ENCODE measurements at places on chromosomes 7 and 10.

- DNase-seq, result no peak
Observed at GRCh38 chr7:120743128-120743527, 114.8 kb downstream of the TSPAN12 start.

DNA sequence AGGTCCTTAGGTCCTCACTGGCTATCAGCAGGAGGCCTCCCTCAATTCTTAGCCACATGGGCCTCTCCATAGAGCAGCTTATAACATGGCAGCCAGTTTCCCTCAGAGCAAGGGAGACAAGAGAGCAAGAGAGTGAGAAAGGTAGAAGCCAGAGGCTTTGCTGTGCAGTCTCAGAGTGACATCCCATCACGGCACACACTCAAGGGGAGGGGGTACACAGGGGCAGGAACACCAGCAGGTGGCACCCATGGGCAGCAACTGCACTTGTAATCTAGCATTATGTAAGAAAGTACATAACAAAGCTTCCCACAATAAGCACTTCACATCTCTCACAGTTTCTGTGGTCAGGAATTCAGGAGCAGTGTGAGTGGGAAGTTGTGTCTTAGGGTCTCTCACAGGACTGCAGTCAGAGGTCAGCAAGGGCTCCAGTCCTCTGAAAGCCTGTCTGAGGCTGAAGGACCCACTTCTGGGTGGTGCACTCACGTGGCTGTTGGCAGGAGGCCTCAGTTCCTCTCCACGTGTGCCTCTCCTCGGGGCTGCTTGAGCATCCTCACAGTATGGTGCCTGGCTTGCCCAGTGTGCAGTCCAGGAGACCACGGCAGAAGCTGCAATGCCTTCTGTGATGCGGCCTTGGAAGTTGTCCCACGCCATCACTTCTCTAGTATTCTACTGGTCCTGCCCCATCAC lies 159.4 kb downstream of the OAT start:
- no peak for DNase-seq

- no peak for DNase-seq
Observed at GRCh38 chr10:130382031-130382430, 245.8 kb downstream of the GLRX3 start.

DNA sequence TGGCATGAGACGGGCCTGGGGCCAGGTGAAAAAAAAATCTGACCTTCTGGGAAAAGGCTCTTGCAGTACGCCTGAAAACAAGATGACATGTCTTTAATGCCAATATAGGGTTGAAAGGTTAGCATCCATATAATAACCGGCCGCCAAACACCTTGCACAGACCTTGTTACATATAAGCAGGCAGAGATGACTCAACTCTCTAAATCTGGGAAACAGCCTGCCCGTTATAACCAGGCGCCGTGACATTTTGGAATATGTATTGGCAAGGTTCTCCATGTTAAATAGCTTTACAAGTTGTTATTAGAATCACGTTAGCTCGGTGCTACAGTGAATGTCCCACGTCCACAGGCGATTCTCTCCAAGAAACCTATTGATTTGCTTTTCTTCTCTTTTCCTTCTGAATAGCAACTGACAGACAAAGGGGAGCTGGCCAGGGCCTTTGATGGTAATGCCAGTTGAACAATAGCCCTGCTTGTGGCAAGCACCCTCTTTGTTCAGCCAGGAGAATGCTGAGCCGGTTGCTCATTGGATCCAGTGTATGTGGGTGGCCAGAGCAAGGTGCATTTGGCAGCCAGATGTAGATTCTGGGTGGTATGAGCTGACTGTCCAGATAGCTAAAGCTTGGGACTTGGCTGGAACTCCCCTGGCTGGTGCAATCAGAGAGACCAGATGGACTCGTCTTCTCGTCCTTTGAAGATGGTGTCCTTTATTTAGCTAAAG lies 80.1 kb upstream of the AUTS2 start:
- peak; percentile 12 for DNase-seq

GRCh38 chr10:45442662-45443061 lies 68.6 kb downstream of the ALOX5 start:
- no peak for DNase-seq

DNA sequence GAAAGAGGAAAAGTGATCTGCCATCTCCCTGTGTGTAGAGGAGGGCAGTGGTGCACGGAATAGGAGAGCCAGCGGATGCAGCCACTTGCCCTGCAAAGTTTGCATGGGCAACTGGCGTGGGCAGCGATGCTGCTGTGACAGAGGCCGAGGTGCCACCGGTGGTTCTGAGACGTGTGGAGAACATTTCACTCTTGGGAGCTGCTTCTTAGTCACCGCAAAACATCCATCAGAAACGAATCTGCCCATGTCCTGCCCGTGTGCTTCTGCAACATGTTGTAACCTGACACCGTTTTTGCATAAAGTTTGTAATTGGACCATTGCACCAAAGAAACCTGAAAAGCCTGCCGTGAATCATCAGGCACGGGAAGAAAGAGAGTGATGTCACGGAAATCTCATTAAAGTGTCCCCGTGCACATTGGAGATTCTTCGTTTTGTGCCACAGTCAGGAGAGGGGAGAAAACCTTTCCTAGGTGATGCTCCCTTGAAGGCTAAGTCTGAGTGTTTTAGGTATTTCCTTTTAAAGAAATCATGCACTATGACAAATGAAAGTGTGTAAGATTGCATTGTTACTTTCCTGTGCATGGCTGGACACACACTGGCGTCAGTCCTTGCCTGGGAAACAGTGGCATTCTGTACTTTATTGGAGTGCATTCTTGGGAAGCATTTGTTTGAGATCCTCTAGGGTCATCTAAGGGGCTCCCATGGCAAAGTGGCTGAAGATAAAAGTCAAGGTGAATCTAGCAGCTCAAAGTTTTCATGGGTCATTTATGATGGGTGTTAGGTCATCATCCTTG lies 302.6 kb downstream of the KLF6 start:
- no peak for DNase-seq

GRCh38 chr7:148622887-148623585 lies 32.5 kb downstream of the C7orf33 start:
- peak; percentile 77 for DNase-seq

DNA sequence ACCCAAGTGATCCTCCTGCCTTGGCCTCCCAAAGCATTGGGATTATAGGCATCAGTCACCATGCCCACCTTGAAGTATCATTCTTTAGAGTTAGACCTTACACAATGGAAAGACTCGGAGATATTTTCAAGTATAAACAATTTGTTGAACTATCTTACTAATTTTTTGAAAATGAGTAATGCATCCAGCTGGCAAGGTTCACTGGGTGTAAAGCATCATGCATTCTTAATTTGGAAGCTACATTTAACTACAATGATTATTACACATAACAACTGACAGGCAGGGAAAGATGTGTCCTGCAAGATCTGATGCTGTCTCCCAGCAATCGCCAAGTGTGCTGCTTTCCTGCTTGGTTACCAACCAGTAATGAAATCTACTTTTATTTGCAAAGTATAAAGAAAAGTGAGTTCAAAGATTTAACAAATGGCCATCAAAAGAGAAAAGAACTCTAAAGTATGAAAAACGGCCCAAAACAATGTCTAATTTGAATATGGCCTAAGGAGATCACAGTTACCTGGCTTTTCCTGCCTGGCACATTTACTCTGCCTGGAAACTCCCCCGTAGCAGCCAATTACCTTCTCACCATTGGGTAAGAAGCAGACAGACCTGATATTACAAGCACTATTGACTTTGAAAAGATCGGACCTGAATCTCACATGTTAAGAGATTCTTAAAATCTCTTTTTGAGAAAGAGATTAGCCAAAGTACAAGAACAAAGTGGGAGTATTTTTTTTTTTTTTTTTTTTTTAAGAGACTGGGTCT lies 59.3 kb upstream of the NMT2 start:
- DNase-seq, result no peak

DNA sequence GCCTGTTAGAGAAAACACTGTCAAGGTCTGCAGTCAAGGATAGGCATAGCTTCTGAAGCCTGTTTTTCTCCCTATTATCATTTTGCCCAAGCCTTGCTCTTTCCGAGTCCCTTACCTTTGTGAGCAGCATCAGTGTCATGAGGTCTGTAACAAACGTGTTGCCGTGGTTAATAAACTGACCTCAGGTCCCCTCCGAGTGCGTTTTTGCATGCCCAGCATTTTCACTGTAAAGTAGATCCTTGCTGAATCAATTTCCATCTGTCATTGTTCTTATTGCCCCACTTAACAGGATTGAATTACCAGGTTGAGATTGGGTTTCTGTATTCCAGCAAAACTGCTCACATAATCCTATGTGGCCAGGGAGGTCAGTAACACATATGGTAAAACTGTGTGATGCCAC lies 110.3 kb downstream of the ZNF248 start:
- DNase-seq, result no peak

DNA sequence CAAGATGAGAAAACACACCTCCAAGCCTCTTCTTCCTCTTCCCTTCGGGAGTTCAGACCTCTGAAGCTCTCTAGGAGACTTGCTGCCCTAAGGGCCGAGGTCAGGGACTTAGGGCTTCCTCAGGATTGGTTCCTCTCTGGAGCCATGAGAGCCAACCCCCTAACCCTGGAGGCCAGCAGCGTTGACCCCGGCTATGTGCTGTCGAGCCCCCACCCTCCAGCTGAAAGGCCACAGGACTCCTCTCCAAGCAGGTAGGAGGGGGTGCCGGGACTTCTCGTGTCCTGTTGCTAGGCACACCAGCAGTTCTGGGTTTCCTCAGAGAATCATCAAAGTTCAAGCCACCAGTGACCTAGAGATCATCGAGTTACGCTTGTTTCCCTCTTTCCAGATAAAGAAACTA lies 87.4 kb downstream of the ARHGAP22 start:
- no peak for DNase-seq

GRCh38 chr7:105910172-105910571 lies 33.8 kb upstream of the ATXN7L1 start:
- DNase-seq, result no peak

- no peak for DNase-seq
Observed at GRCh38 chr7:128373606-128374005, 12.1 kb upstream of the PRRT4 start.

- no peak for DNase-seq
Observed at GRCh38 chr10:45308707-45309106, 6.7 kb downstream of the OR13A1 start.

DNA sequence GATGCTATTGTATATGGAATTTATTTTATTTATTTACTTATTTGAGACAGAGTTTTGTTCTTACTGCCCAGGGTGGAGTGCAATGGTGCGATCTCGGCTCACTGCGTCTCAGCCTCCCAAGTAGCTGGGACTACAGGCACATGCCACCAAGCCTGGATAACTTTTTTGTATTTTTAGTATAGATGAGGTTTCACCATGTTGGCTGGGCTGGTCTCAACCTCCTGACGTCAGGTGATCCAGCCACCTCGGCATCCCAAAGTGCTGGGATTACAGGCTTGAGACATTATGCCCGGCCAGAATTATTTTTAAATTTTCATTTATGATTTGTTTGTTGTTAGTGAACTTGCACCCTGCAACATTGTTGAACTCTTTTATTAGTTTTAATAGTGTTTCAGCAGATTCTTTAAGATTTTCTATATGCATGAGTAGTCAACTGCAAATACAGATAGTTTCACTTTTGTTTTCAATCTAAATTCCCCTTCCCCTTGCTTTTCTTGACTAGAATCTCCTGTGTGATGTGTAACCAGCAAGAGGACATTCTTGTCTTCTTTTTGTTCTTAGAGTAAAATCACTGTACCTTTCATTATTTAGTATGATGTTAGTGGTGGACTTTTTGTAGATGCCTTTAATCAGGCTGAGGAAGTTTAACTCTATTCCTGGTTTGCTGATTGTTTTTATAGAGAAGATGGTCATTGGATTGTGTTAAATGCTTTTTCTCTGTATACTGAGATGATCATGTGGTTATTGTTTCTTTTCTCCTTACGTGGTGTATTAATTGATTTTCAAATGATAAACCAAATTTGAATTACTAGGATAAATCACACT lies 27.8 kb downstream of the ZNF33A start:
- DNase-seq, result no peak

DNA sequence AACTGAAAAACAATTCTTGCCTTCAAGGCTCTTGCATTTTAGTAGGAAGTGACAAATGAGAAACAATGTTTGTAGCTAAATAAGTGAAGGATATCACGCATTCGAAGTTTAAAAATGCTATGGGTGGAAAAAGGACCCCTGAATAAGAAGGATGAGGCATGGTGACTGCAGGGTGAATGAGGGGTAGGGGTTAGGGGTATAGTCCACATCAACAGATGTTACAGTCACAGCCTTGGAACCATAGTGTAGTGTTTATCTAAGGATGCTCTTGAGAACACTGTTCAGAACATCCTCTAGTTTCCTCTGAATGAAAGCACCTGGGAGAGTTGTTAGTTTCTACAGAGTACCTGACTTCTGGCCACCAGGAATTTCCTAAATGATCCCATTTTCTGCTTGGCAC lies 157.0 kb downstream of the RELN start:
- no peak for DNase-seq

DNA sequence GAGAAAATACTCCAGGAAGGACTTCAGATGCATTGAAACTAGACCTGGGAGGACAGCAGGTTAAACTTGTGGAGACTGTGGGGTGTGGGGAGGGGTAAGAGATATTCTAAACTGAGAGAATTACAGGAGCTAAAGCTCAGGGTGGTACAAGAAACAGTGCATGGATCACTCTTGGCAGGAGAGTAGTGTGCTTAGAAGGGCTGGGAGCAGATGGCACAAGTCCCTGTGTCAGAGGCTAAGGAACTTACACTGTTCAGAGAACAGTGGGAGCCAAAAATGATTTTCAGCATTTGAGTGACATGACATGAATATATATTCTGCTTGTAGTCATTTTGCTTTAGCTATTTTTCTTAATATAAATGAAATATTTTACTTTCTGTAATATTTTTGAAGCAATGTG lies 36.0 kb upstream of the LAMB1 start:
- peak; percentile 44 for DNase-seq
